ENCODE measurements at places on chromosomes 13 and 19.

DNA sequence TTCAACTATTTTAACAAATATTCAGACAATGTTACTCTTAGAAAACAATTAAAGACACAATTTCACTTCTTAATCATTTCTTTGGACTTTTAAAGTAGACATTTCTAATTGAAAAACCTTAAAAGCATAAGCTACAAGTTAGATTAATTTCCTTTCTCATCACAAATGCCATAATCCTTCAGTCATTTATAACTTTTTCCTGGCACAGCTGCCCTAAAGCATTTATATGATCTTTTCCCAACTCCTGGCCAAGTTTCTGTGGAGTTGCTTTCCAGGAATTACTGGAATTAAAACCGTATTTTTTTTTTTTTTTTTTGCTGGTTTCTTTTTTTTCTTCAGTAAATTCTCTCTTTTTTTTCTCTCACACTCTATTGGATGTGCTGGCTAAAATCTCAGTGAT is 615.9 kb downstream of the TBC1D4 start:
- DNase-seq, result peak; percentile 80

DNA sequence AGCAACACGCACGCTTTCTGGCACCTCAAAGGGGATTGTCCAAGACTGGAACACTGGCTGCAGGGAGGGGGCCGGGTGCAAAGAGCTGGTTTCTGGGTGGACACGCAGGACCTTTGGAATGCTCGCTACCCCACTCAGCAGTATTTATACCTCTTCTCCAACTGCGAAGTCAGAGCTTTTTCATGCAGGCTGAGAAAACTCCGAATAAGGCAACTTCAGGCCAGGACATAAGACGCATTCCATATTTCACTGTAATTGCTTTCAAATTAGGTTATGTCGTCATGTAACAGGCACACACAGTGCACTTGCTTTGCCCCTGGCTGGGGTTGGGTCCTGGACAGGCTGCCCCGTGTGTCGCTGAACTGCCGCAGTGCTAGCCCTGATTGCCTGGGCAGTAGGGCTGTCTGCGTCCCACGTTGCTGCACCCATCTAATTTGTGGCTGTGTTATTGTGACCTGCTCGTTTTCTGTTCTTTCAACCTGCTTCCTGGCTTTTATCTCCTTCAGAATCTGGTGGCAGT is 44.5 kb downstream of the ACTN4 start:
- no peak for DNase-seq

DNA sequence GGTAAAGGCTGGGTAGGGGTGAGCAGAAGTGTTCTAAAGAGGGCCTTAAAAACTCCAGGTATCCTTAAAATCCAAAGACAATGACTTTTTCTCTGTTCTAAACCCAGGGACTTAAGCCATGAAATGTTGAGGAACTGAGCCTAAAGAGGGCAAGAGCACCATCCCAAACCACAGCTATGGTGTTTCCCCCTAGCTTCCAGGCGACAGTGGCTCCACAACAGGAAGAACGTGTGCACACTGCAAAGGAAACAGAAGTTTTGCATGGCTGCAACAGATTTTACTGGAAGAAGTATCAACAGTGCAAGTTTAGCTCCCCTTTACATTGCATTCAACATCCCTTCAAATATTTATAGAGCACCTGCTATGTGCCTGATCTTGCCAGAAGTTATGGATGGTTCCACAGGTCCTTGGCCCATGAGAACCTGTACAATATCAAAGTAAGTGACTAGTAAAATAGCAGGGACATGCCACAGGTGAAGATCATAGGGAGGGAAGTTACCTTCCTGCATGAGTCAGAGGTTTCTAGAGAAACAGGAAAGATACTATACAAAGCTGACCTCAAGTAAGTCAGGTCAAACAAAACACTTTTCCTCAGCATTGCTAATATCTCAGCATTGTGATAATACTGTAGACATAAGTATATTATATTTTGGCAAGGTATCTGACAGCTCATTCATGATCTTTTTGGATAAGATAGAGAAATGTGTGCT is 8.4 kb upstream of the KCTD12 start:
- no peak for DNase-seq

DNA sequence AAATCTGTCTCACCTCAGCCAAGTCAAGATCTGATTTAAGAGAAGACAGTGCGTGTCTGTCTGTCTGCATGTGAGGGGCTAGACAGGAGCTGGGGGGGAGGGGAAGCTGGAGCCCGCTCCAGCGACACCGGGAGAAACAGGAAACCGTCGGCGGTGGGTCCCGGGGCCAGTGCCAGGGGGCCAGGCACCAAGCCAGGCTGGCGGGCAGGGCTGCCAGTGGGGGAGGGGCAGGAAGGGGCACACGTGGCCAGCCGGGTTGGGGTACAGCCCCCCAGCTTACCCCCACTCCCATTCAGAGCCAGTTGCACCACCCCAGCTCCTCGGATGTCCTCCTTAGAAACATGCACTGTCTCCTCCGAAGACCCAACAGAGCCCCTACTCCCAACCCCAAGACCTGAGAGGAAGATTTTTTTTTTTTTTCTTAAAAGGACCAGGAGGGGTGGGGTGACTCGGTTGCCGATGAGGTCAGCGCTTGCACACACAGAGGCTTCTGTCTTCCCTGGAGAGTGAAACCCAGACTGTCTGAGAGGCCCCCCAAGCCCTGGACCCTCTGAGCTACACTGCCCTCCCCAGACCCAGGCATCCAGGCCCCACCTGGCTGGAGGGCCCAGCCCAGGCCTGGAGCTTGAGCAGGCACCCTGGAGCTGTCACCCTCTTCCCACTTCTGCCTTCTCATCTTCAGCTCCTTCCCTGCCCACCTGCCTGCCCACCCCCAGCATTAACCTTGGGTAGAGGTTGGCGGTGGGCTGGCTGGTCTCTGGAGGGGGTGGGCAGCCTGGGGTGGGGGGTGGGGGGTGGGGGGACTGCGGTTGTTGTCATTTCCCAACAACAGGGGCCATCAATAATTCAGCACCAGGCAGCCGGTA is 4.0 kb downstream of the ERF start:
- DNase-seq, result no peak

GRCh38 chr13:112813552-112813951 is 123.7 kb downstream of the ATP11A start:
- DNase-seq, result no peak

DNA sequence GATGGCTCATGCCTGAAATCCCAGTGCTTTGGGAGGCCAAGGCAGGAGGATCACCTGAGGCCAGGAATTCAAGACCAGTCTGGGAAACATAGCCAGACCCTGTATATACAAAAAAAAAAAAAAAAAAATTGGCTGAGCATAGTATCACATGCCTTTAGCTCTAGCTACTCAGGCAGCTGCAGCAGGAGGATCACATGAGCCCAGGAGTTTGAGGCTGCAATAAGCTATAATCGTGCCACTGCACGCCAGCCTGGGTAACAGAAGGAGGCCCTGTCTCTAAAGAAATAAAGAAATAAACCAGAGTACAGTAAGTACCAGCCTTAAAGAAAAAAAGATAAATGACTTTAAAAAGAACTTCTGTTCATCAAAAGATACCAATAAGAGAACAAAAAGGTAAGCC is 52.9 kb downstream of the FAM124A start:
- no peak for DNase-seq

DNA sequence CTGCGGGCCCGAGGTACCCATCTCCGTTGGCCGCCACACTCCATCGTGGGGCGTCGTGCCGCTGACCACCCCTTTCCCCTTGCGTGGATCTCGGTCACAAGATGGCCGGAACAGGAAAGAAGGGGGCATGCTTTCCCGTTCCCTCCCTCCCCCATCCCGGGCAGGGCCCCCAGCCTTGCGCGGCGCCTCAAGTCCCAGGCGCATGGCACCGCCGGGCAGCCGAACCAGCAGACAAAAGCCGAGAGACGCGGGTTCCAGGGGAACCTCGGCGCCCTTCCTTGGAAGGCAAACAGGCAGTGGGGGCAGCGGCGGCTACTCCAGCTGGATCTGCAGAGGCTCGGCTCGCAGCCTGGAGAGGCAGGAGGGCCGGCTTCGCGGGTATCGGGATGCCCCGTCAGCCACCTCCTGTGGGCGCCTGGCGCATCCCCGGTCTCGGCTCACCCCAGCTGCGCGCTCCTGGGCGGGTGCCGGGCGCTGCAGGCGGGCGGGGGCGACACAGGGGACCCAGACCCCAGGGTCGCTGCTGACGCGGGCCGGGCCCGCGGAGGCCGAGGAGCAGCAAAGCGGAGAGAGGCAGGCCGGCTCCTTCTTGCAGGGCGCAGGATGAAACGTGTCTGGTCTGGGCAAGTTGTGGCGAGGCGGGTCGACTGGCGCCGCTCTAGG is 439 bp downstream of the DZIP1 start:
- DNase-seq, result no peak

DNA sequence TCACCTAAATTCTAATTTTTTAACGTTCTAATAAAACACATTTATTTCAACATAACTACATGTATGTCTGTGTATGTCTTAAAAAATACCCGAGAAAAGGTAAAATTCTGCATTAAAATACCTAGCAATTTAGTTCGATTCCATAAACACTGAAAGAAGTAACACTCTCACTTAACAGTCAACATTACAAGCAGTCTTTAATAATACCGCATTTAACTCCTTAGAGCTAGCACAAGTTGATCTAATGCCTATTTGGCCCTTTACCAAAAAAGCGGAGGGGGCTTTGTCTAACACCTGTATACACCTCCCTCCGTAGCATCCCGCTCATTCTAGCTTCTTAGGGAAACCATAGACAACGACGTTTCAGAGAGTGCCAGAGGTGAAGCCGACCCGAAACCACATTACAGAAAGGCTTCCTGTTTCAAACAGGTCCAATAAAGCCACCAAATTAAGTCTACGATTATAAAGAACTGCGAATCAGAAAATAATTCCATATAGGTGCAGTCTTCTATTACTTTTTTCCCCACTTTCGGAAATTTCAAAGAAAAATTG is 1.2 kb downstream of the SPART start:
- peak; percentile 51 for DNase-seq

GRCh38 chr13:110993788-110994187 is 78.9 kb upstream of the ANKRD10 start:
- DNase-seq, result no peak

GRCh38 chr19:56153507-56153906 is 12.4 kb downstream of the ZNF444 start:
- no peak for DNase-seq

- no peak for DNase-seq
These were observed 782.5 kb upstream of the SLITRK6 start for GRCh38 chr13:86581706-86582105.

DNA sequence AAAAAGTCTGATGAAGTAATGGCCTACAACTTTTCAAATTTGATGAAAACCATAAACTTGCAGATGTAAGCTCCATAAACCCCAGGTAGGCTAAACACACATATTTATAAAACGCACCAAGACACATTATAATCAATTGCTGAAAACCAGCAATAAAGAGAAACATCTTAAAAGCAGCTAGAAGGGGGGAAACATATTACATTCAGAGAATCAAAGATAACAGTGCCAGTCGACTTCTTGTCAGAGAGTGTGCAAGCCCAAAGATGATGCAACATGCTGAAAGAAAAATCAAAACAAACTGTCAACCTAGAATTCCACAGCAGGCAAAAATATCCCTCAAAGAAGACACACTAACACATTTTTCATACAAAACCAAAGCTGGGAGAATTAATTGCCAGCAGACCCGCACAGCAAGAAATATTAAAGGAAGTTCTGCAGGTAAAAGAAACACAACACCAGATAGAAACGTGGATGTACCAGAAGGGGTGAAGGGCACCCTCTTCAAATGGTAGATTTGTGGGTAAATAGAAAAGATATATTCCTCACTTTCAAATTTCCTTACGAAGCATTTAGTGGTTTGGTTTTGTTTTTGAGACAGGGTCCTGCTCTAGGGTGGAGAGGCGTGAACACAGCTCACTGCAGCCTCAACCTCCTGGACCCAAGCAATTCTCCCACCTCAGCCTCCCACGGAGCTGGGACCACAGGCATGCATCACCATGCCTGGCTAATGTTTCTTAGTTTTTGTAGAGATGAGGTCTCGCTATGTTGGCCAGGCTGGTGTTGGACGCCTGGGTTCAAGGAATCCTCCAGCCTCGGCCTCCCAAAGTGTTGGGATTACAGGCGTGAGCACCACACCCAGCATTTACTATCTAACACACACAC is 16.5 kb upstream of the ATP1A3 start:
- no peak for DNase-seq

GRCh38 chr13:106104281-106104901 is 431.1 kb downstream of the EFNB2 start:
- DNase-seq, result no peak

GRCh38 chr19:6259312-6259861 is 20.4 kb downstream of the MLLT1 start:
- no peak for DNase-seq

DNA sequence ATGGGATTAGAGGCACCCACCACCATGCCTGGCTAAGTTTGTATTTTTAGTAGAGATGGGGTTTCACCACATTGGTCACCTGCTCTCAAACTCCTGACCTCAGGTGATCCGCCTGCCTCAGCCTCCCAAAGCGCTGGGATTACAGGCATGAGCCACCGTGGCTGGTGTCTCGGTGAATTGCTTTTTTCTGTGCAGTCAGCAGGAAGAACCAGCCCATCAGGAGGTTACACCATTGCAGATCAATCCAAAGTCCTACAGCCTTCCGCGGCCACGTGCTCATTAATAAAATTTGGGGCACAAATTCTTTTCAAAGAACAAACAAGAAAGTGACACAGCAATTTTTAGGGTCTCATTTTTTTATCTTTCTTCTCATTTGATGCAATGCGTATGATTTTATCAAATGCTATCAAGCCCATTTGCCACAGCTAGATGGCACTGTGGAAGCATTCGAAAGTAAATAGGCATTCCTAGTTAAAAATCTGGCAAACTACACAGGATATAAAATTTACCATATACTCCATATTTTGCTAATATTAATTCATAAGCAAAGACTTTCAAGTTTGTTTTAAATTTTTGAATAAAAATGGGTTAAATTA is 54.4 kb upstream of the ZNF835 start:
- no peak for DNase-seq

DNA sequence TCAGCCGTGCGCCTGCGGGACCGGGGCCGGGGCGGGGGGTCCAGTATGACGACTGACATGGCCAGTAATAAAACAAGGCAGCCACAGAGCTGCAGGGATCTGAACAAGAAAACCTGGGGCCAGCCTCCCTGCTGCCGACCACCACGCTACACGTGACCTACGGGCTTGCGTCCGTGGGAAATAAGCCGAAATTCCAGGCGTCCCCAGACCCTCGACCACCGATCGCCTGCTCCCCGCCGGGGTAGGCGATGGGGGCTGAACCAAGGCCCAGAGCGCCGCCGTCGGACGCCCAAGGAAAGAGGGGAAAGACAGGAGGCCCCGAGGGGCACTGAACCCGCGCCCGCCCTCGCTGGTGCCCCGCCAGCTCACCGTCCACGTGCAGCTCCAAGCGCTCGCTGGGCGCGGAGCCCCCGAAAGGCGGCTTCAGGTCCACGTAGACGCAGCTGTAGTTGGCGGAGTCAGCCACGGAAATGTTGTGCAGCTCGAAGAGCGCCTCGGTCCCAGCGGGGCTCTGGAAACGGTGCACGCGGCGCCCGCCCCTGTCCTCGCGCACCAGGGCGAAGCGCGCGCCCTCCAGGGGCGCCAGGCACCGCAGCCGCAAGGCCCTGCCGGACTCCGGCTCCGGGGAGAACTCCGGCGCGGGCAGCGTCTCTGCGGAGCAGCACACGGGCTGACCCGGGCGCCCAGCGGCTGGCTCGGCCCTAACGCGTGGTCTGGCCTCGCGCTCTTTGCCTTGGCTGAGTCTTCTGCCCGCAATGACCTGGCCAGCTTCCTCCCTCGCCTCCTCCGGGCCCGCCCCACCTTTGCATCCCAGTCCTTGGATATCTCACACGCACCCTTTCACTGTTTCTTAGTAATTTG is 3.1 kb downstream of the A1BG start:
- DNase-seq, result no peak

- DNase-seq, result no peak
These were observed 5.0 kb upstream of the C13orf46 start for GRCh38 chr13:113978741-113979481.

- DNase-seq, result no peak
These were observed 4.0 kb upstream of the ZNF8 start for GRCh38 chr19:58274771-58275201.

Data from skin of body (tissue), 3 donors.